ENCODE measurements at places on chromosomes 5 and 9. TPM values are rescaled to one million over a fixed set of nuclear protein-coding genes. Genes with fewer than 3 reads are reported as not detected.

RNF183 gene
- total RNA-seq: 1.4 TPM

SLCO4C1 gene
- total RNA-seq: 2.6 TPM

ACTBL2 gene
- not detected for total RNA-seq

SH3RF2 gene
- total RNA-seq: 99.7 TPM

STPG3 gene
- not detected for total RNA-seq

PRR7 gene
- 1.2 TPM for total RNA-seq

SLC1A3 gene
- total RNA-seq: 0.67 TPM

PDE8B gene
- total RNA-seq: 0.52 TPM

SPINK4 gene
- 13.2 TPM for total RNA-seq

PCDHGB6 gene
- 8.5 TPM for total RNA-seq

PCDHGC5 gene
- 0.89 TPM for total RNA-seq

HINT1 gene
- total RNA-seq: 289 TPM

Measured in mucosa of descending colon (tissue), 3 donors.